ENCODE measurements at places on chromosomes 6 and 20.

DNA sequence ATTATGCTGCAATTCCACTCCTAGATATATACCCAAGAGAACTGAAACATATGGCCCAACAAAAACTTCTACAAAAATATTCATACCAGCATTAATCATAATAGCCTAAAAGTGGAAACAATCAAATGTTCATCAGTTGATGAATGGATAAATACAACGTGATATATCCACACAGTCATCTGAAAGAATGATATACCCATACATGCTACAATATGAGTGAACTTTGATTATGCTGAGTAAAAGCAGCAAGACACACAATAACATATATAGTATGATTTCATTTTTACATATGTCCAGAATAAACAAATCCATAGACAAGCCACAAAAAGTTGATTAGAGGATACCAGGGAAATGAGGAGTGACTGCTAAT lies 30.7 kb downstream of the CDK19 start:
- no peak for DNase-seq

GRCh38 chr6:3405679-3406078 lies 51.2 kb downstream of the SLC22A23 start:
- DNase-seq = no peak

DNA sequence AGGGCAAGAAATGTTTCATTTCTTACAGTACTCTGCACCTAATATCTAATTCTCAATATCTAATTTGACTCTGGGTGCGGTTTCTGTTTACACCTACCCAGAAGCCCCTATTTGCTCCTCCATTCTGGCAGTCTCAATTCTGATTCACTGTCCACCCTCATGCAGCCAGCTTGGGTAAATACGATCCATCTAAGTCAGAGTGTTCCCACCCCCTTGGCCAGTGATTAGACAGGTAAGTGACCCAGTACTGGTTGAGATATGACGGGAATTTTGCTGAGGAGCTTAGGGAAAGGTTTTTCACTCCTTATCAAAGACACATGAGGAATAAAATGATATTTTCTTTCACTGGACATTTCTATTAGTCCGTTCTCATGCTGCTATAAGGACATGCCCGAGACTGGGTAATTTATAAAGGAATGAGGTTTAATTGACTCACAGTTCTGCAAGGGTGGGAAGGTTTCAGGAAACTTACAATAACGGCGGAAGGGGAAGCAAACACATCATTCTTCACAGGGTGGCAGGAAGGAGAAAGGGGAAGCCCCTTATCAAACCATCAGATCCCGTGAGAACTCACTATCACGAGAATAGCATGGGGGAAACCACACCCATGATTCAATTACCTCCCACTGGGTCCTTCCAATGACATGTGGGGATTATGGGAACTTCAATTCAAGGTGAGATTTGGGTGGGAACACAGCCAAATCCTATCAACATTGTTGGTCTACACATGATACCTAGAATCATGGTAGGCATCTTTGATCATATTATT lies 29.4 kb downstream of the GLO1 start:
- no peak for DNase-seq

- DNase-seq = no peak
Observed at GRCh38 chr6:101700655-101701054, 307.1 kb downstream of the GRIK2 start.

GRCh38 chr6:159899994-159900745 lies 9.4 kb downstream of the MAS1 start:
- no peak for DNase-seq

DNA sequence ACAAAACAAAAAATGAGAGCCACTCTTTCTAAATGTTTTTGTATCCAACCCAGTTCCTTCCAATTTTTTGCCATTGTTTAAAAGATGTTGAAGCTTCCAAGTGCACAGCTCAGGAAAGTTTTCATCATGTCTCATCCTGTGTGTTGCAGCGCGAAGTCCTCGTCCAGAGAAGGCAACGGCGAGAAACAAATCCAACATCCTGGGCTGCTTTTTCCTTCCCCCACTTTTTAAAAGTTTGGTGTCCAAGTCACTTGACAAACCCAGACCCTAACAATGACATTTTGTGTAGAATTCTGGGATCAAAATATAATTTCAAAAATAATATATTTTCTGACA lies 92.3 kb downstream of the ANKRD60 start:
- no peak for DNase-seq

- DNase-seq = no peak
Observed at GRCh38 chr20:3032624-3033023, 10.8 kb upstream of the GNRH2 start.

GRCh38 chr6:44572346-44572745 lies 184.8 kb downstream of the CDC5L start:
- no peak for DNase-seq

DNA sequence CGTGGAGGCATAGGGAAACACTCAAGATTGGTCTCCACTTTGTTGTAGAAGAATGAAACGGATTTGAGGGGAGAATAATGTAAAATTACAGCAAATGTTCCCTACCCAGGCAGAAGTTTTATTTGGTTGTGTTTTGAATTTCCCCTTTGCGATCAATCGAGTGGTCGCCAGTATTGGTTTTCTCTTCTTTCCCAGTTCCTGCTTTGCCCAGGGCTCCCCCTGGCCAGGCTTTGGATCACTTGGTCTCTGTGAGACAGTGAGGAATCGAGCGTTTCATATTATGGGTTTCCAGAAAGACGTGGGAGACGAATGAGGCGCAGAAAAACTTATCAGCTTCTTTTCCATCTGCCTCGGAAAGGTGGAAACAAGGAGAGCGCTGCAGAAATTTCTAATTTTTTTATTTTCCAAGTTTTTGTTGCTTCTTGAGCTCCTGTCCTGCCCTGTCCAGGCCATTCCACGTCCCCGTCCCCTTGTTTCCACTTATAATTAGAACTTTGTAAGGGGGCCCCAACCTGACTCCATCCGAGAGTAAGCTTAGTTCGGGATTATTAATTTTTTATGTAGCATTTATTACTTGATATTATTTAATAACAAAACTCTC lies 7.5 kb upstream of the TBX18 start:
- no peak for DNase-seq

DNA sequence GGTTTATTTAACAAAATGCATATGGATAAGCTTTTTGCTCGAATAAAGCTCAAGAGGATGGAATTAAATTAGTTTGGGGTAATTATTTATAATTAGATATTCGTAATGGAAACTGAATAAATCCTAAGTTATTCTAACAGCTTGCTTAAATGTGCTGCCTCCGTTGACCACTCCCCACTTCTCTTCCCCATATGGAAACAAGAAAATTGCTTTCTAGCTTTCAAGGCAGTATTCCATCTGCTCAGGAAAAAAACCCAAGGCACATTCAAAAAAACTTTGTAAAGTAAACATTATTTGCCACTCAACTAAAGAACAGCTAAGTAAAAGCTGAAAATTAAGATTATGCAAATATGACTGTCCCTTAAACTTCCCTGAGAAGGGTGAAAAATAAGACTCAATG lies 369.2 kb downstream of the HAO1 start:
- no peak for DNase-seq

DNA sequence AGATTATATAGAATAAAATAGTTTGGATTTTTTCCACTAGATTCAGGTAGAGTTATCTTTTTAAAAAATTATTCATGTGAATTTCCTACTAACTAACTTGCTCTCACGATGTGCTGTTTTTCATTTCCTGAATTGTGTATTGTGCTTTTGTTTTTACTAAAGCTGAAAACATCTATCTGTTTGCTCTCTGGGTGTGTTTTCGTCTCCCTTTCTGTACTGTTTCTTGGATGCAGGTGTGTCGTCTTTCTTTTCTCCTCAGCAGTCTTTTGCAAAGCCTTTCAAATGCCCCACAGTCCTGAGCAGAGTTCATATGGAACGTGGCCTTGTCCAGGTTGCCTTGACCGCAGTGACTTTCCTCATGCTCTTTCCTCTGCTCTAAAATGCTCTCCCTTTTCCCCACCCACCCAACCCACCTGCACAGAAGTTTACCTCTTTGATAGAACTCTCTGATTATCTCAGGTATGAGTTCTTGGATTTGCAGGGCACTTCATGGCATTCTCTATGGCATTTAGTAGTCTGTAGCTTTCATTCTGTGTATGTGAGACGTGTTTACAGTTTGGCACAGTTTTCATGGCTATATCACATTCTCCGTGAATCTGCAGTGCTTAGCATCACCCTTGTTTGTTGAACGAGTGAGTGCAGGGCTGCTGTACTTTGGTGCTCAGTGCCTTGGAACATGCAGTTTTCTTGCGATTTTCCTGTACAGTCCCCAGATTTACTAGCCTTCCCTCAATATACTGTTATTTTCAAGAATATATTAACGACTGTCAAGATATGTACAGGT lies 77.1 kb downstream of the FARS2 start:
- DNase-seq = no peak

- DNase-seq = no peak
Observed at GRCh38 chr6:162090734-162091133, 636.8 kb downstream of the PRKN start.

DNA sequence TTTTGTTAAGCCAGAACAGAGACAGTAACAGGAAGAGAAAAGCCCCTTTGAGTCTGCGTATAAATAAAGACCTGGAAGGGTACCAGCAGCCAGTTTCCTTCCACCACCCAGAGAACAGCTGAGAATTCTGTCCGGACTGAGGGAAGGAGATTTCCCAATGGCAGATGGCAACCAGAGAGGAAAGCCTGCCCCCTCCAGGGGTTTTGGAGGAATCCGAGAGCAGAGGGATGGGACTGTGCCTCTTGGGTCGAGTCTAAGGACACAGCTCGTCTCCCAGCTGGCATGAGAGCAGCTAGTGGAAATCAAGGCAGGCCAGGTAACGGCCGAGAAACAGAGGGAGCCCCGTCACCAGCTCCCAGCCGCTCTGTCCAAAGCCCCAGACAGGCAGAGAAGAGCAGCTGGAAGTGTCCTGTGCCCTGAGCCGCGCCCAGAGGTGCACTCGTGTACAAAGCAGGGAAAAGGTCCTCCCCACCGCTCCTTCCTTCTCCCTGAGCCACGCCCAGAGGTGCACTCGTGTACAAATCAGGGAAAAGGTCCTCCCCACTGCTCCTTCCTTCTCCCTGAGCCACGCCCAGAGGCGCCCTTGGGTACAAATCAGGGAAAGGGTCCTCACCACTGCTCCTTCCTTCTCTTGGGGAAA lies 134.0 kb upstream of the SNX9 start:
- DNase-seq = no peak

GRCh38 chr6:18579869-18580268 lies 192.7 kb downstream of the RNF144B start:
- DNase-seq = no peak

DNA sequence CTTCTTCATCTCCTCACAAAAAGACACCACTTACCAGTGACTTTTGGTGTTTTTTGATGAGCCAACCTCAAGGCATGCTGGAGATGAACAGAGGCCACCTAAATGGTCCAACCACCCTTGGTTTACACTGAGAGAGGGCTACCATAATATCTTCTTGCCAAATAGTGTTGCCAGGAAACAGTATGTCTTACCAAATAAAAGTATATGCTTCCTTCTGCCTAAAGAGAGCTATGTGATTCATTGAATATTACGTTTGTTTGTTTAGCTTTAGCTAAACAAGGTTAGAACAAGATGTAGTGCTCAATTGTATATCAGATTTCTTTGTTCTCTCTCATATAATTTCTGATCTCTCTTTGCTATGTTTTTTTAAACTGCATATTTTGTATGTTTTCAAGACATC lies 40.6 kb upstream of the BMP6 start:
- DNase-seq = no peak

DNA sequence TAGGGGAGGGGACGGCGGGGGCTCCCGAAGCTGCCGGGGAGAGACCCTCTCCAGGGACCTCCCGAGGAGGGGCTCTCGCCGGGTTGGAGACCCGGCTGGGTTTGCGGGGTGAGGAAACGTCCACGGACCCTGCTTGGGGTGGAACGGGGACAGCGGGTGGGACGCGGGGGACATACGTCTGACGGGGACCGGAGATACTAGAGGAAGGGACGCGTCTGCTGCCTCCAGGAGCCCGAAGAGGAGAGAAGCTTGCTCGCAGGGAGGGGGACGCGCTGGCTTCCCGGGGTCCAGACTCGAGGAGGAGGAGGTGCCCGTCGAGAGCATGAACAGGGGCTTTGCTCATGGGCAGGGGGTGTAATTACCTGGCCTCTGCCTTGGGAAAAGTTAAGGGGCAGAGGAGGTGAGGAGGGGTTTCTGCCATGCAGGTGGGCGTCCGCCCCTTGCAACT lies 593 bp downstream of the DNMT3B start:
- DNase-seq = no peak

DNA sequence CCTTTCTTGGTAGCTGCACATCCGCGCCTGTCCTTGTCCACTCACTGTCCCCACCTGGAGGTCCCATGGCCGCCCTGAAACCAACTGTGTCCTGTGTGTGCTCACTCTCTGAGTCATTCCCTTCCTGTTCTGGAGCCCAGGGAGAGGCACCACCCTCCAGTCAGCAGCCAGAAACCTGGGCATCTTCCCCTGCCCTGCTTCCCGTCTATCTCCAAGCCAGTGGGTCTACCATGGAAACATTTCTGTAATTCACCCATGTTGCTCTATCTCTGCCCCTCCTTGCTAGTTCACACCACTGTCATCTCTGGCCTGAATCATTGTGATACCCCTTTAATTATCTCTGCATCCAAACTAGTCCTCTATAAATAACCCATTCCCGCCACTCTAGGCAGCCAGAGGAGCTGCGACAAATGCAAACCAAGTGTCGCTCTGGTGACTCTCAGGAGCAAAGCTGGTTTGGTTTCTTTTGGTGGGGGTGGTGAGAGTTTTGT lies 28.8 kb upstream of the SYNJ2 start:
- DNase-seq = no peak

GRCh38 chr6:136587527-136587926 lies 37.3 kb upstream of the MAP7 start:
- no peak for DNase-seq

DNA sequence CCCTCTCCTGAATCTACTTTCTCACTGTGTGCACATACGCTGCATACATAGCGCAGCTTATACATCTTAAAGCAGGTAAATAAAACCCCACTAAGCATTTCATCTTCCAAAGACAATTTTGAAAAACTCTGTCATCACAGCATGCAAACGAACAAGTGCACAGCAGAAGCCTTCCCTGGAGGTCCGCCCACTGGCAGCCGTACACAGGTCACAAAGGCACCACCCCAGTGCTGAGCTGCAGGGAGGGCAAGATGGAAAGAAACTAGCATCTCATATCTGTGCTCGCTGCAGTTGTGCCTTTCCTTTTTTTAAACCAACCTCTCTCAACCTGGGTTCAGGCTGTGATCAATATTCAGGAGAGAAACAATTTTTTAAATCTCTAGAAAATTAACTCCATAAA lies 73.3 kb downstream of the HUS1B start:
- no peak for DNase-seq

DNA sequence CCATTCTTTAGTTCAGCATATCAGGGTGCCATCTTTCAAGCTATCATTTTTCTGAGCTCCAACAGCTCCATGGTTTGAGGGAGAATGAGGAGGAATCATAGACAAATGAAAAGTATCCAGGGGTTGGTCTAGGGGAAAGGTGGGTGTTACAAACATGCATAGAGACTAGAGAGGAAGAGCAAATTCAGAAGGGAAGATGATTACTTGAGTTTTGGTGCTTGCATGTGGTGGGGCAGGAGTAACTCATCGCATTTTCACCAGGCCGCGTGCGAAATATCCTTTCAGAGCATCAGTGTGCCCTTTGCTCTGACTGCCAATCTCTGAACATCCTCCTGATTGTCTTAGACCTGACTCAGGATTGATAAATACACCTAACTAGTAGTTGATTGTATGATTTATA lies 7.7 kb upstream of the BICRAL start:
- no peak for DNase-seq

Data from stimulated activated CD8-positive, alpha-beta memory T cell treated with anti-CD3 and anti-CD28 coated beads, Interleukin-15, amount 100 ng/mL, for 24 hours (primary cell).